ENCODE measurements at places on chromosomes 1 and 21. TPM values are rescaled to one million over a fixed set of nuclear protein-coding genes. Genes with fewer than 3 reads are reported as not detected.

PTPN22 gene
- 0.32 TPM for polyA plus RNA-seq

EPS8L3 gene
- polyA plus RNA-seq = not detected

OR2T11 gene
- not detected for polyA plus RNA-seq

AQP10 gene
- not detected for polyA plus RNA-seq

LCA5L gene
- 3.8 TPM for polyA plus RNA-seq

HSD11B1 gene
- 5.5 TPM for polyA plus RNA-seq

ADCY10 gene
- 0.28 TPM for polyA plus RNA-seq

RGS5 gene
- polyA plus RNA-seq = 60.5 TPM

RCSD1 gene
- 3.9 TPM for polyA plus RNA-seq

MX2 gene
- polyA plus RNA-seq = 4.3 TPM
